ENCODE measurements at places on chromosomes 5 and 9. TPM values are rescaled to one million over a fixed set of nuclear protein-coding genes. Genes with fewer than 3 reads are reported as not detected.

DNA sequence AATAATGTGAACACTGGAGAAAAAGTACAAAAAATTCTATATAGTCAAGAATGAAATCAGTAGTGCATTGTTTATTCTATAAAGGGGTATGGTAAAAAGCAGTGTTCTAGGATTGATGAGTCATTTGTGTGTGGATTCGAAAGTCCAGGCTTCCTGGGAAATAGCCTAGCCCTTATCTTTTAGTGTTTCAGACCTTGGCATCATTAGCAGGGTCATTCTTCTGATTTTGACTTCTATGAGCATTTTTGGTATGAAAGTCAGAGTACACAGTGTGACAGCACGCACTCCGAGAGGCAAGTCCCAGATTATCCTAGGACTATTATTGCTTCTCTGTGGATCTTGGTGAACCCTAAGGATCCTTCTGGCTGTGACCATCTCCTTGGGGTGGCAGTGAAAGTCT is 16.9 kb downstream of the PCSK5 start:
- DNase-seq: no peak

- no peak for DNase-seq
Measured at GRCh38 chr5:173697931-173698579, 81.6 kb upstream of the BOD1 start.

GRCh38 chr9:98182889-98183599 is 9.4 kb downstream of the CORO2A start:
- DNase-seq: no peak

GRCh38 chr5:52875827-52876226 is 88.1 kb downstream of the ITGA1 start:
- no peak for DNase-seq

- no peak for DNase-seq
Measured at GRCh38 chr9:105855987-105856386, 161.6 kb downstream of the TMEM38B start.

DNA sequence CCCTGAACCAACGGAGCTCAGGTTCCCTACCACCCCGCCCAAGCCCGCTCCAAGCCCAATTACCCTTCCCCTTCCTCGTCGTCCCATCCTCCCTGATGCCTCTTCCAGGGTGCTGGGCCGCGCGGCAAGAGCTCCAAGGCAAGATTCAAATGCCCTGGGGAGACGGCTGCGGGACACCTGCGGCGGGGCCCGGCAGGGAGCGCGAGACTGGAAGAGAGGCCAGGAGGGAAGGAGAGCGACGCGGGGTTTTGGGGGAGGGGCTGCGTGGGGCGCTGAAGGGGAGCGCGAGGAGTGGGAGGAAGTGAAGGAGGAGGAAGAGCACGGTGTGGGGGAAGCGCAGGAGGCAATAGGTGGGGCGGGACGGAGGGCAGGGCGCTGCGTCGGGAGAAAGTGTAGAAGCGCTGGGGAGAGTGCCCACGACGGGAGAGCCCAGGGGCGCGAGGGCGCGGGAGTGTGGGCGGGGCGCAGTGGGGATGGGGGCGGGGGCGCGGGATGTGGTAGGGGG is 975 bp upstream of the NXNL2 start:
- DNase-seq: no peak

DNA sequence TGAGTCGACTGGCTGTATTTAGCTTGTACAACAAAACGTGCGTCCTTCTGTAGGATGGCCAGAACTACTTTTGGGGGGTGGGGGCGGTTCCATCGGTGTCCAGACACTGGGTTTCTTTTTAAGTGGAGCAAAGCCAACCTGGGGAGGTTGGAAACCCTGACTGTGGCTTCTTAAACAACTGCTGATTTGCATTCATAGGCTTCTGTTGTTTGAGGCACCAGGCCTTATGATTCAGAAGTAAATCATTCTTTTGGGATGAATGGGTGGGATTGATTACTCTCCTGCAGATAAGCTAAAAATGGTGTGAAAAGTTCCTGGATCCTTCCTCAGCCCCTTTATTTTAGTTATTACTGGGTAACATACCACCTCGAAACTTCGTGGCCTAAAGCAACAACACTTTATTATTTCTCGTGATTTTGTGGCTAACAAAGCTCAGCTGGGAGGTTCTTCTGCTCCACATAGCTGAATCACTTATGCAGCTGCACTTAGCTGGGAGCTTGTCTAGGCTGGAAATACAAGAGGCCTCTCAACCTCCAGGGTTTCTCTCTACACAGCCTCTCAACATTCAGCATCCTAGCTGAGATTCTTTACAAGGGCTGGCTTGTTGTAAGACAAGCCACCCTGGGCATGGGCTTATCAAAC is 12.2 kb upstream of the SMIM32 start:
- no peak for DNase-seq

GRCh38 chr9:90979639-90980038 is 178.0 kb downstream of the SYK start:
- no peak for DNase-seq

DNA sequence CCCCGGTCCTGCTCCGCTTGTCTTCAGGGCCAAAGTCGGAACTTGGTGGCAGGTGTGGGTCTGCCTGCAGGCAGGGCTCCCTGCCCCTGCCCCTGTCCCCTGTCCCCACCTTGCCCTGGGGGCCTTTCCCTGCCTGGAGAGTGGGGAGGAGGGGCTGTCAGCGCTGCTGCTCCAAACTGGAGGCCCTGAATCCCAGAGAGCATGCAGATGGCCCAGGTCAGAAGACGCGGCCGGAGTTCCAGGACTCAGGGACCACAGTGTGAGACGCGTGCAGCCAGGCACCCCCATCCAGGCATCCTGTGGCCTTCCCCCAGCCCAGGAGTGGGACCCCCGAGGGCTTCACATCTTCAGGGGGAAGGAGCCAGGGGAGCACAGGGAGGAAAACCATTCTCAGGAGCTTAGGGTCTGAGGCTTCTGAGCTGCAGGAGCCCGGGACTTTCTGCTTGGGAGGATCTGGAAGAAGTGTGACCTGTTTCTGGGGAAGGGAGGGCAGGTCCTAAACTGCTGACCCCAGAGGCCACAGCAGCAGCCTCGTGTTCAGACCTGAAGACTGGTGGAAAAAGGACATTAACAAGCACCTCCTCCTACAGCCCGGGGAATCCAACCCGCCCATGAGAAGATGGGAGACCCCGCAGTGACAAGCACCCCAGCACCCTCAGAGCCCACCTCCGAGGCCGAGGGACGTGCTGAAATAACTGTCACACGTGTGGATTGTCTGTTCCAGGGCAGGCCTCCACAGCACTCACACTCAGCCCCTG is 38.0 kb downstream of the RASGEF1C start:
- no peak for DNase-seq

Gene SPINK4
- total RNA-seq: not detected

GRCh38 chr5:78813906-78814530 is 165.4 kb upstream of the LHFPL2 start:
- DNase-seq: no peak

Gene MSMP
- total RNA-seq: 1.6 TPM

Gene PCDHB10
- total RNA-seq: 1.3 TPM

- no peak for DNase-seq
Measured at GRCh38 chr9:87622923-87623322, 103.0 kb upstream of the CTSL start.

- DNase-seq: no peak
Measured at GRCh38 chr5:61177070-61177469, 14.8 kb upstream of the SMIM15 start.

DNA sequence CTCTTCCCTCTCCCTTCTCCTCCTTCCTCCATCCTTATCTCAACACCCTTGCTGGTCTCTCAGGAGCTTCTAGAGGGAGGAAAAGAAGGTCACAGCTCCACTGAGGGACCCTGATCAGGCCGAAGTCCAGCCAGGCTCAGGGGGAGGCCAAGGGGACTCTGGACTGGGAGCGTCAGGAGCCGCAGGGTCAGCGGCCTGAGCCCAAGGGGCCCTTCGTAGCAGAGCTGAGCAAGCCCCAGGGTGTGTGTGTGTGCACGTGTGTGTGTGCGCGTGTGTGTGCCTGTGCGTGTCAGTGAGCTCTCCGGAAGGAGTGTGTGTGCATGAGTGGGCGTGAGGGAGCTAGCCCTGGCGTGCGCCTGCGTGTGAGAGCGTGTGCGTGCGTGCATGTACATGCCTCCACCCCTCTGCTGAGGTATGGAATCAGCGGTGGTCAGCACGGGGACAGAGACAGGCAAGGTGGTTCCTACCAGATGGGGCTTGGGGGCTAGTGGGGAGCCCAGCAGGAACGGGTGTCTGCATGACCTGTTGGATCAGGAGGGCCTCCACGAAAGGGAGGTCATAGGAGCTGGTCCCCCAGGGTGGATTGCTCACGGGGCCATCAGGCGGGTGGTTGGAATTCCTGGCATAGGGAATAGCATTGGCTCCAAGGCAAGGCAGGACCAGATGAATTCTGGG is 10.0 kb upstream of the AGPAT2 start:
- no peak for DNase-seq

Gene OSTF1
- 63.5 TPM for total RNA-seq

DNA sequence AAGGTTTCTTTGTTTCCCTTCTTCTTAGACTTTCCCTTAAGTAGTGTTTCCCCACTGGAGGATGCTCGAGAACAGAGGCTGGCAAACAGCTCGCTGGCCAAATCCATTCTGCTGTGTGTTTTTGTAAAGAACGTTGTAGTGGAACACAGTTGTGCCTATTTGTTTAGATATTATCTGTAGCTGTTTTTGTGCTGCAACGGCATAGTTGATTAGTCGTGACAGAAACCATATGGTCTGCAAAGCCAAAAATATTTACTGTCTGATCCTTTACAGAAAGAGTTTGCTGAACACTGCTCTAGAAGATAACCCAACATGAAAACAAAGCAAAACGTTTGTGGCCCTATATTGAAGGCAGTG is 47.0 kb upstream of the EGFLAM start:
- no peak for DNase-seq

Gene SLC36A3
- total RNA-seq: not detected

DNA sequence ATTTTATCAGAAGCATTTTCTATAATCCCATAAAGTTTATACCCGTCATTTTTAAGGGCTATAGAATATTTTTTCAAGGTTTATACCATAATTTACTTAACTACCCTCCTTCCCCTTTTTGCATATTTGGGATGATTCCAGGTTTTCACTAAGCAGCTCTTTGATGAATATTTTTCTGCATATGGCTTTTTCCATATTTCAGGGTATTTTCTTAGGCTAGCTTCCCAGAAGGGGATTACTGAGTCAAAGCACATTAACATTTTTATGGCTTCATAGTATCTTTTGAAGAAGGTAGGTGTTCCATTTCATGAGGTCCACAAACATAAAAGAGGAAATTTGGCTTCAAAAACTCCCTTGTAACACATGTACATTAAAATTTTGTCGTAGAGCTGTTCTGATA is 14.6 kb upstream of the COL15A1 start:
- DNase-seq: no peak

Gene LMNB1
- total RNA-seq: 41.4 TPM

- no peak for DNase-seq
Measured at GRCh38 chr5:44603496-44604272, 205.1 kb upstream of the MRPS30 start.

DNA sequence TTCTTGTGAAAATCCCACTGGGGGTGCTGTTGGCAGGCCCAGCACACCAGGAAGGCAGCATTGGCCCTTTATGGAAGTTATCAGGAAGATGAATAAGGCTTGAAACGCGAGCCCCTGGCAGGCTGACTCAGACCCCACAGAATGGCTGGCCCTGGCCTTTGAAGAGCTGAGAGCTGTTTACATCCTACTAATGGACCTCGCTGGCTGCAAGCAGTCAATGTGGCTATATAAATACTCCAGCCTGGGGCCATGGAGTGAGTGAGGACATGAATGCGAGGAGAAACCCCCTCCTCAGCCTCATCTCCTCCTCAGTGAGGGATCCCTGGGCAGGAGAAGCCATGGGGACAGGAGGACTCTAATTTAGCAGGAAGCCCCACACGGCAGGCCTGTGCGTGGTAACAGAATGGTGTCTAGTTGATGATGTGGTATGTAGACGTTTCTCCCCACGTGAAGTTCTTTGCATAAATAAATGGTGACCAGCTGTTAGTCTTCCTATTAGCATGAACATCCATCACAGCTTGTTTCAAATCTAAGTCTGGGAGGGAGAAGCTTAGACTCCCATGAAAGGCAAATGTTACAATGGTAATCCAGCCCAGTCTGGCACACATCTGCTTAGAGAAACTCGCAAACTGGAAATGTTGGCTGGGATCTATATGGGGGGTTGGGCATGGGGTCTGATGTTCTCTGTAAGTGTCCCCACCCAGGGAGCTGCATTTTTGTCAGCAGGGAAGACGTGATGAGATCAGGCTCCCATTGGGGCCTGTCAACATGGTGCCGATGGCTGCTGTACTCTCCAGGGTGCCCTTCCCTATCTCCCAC is 175.1 kb upstream of the PITX1 start:
- DNase-seq: peak; percentile 78

DNA sequence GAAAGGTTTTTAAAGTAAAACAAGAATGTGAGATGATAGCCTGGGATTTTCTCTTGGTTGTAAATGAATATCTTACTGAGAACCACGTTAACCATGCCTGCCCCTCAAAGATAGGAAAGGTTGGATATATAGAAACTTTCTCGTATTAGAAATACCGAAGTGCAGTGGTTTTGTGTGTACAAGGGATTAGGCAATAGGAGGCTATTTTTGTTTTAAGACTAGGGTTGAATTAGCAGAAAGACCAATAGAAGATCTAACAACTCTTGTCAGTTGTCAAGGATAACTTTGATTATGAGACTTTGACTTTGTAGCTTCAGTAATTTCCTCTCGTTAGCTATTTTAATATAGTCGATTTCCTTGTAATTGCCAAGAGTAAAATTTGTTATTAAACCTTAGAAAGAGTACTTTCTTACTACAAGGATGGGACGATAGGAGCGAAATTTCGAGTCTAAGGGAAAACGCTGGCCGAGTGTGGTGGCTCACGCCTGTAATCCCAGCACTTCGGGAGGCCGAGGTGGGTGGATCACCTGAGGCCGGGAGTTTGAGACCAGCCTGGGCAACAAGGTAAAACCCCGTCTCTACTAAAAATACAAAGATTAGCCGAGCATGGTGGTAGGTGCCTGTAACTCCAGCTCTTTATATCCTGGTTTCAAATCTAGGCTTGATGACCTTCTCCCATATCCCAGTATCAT is 838 bp downstream of the POLK start:
- DNase-seq: no peak

DNA sequence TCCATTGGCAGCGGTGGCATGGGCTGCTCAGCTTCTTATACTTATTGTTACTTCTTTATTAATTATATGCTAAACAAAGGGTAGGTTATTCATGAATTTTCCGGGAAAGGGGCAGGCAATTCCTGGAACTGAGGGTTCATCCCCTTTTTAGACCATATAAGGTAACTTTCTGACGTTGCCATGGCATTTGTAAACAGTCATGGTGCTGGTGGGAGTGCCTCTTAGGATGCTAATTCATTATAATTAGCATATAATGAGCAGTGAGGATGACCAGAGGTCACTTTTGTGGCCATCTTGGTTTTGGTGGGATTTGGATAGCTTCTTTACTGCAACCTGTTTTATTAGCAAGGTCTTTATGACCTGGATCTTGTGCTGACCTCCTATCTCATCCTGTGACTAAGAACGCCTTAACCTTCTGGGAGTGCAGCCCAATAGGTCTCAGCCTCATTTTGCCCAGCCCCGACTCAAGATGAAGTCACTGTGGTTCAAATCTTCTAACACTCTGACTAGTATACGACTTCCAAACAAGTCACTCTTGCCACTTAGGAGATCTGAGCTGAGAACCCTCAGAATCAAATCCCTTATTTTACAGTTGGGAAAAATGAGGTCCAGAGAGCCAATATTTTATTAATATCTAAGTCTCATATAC is 237.5 kb downstream of the TRIM32 start:
- no peak for DNase-seq

GRCh38 chr9:109745335-109746283 is 34.4 kb upstream of the PALM2AKAP2 start:
- DNase-seq: no peak

- no peak for DNase-seq
Measured at GRCh38 chr5:178337334-178337741, 104.7 kb upstream of the PHYKPL start.

- no peak for DNase-seq
Measured at GRCh38 chr5:95892784-95893354, 68.8 kb downstream of the ELL2 start.

Gene OCLN
- total RNA-seq: 7.4 TPM
